ENCODE measurements at places on chromosomes 3 and 15. TPM values are rescaled to one million over a fixed set of nuclear protein-coding genes. Genes with fewer than 3 reads are reported as not detected.

DNA sequence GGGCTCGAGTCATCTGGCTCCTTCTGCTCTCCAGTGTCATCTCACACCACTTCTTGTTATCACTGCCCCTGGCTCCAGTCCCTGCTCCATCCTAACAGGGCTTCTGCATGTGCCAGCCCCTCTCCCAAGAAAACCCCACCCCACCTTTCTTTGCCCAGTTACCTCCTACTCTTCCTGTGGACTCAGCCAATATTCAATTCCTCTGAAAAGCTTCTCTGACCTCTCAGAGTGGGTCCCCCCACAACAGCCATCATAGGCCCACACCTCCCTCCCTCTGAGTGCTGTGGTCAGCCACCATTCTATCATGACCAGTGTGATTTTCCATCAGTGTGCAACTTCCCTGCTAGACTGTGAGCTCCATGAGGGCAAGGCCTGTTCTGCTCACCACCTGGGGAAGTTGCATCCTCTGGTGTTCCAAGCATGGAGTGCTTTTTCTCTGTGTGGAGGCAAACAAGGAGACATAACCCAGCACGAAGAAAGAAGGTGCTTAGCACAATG is 71.6 kb downstream of the ADCY5 start:
- H3K27ac ChIP-seq, result peak overlapping the region; percentile 91
- DNase-seq, result peak; percentile 61
- no peak overlapping the region for H3K4me3 ChIP-seq
- no peaks in the 10 kb centered on the region for H3K27me3 ChIP-seq
- no peaks in the 10 kb centered on the region for H3K4me1 ChIP-seq

GRCh38 chr15:62758126-62758951 is 284.2 kb upstream of the TPM1 start:
- peak overlapping the region; percentile 60 for H3K27ac ChIP-seq
- no peaks in the 10 kb centered on the region for H3K36me3 ChIP-seq
- no peak overlapping the region for H3K4me3 ChIP-seq
- H3K4me1 ChIP-seq, result no peaks in the 10 kb centered on the region
- peak; percentile 84 for DNase-seq

DNA sequence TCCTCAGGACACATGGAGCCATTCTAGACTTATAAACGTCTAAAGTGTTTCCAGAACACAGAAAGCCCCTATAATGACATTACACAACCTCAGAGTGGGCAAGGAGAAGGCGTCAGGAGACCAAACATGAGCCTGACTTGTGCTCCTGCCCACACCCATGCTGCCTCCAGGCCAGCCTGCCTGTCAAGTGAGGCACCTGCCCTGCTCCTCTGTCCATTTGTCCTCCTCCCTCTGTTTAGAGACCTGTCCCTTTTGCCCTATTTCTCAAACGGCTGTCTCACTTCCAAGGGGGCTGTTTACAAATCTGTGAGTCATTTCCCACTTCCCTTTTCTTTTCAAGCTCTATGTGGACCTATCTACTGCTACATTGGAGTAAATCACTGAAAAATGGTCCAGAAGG is 21.0 kb downstream of the ZDHHC3 start:
- no peaks in the 10 kb centered on the region for H3K27me3 ChIP-seq
- peaks cover 15% of the 10 kb centered on the region for H3K36me3 ChIP-seq
- H3K4me1 ChIP-seq, result no peaks in the 10 kb centered on the region

- no peaks in the 10 kb centered on the region for H3K4me1 ChIP-seq
- no peaks in the 10 kb centered on the region for H3K27me3 ChIP-seq
Measured at GRCh38 chr3:112482675-112483074, 16.6 kb downstream of the BTLA start.

GRCh38 chr15:80898040-80898439 is 91.6 kb downstream of the MESD start:
- no peaks in the 10 kb centered on the region for H3K36me3 ChIP-seq
- DNase-seq, result no peak
- H3K4me1 ChIP-seq, result no peaks in the 10 kb centered on the region

DNA sequence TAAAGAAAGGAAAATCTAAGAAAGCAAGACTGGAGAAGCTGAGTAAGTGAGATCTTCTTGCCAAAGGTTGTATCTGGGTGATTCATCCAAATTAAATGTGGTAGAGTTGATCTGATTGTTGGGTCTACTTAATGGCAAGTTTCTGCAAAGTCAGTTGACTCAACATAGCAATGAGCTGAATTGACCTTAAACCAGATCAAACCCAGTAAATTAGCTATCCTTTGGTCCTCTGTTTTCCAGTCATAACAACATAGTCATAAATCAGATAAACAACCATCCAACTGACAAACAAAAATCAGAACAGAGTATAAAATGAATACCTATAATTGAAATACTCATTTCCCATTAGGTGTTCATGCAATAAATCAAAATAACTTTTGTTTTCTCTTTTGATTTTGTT is 142.6 kb upstream of the CFAP20DC start:
- no peaks in the 10 kb centered on the region for H3K36me3 ChIP-seq
- no peaks in the 10 kb centered on the region for H3K4me1 ChIP-seq
- DNase-seq, result no peak
- H3K27ac ChIP-seq, result no peak overlapping the region

- H3K36me3 ChIP-seq, result peaks cover 35% of the 10 kb centered on the region
- peaks cover 3% of the 10 kb centered on the region for H3K4me1 ChIP-seq
- H3K27ac ChIP-seq, result no peak overlapping the region
- H3K27me3 ChIP-seq, result no peaks in the 10 kb centered on the region
Measured at GRCh38 chr15:71892335-71892734, 82.0 kb downstream of the NR2E3 start.

GRCh38 chr15:23648920-23649515 is 1.4 kb upstream of the MAGEL2 start:
- DNase-seq, result no peak
- no peak overlapping the region for H3K27ac ChIP-seq
- no peak overlapping the region for H3K4me3 ChIP-seq
- H3K4me1 ChIP-seq, result no peaks in the 10 kb centered on the region

DNA sequence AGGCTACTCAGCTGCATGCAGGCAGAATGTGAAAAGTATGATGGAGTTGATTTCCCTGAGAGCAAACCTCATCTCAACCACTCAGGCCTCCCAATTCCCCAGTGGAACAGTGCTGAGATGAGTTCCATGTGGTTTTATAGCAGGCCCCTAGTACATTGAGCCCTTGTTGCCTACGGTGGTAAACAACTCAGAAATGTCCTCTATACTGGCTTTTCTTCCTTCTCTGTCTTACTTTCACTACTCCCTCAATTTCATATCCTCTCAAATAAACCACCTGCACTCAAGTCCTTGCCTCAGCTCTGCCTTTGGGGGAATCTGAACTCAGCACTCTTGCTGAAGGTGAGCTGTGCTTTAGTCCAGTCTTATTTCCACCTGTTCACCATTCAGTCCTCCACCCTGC is 399.9 kb downstream of the PDCD6IP start:
- no peaks in the 10 kb centered on the region for H3K27me3 ChIP-seq
- no peak overlapping the region for H3K4me3 ChIP-seq
- no peak overlapping the region for H3K27ac ChIP-seq
- no peak for DNase-seq
- H3K4me1 ChIP-seq, result no peaks in the 10 kb centered on the region
- no peaks in the 10 kb centered on the region for H3K36me3 ChIP-seq

DNA sequence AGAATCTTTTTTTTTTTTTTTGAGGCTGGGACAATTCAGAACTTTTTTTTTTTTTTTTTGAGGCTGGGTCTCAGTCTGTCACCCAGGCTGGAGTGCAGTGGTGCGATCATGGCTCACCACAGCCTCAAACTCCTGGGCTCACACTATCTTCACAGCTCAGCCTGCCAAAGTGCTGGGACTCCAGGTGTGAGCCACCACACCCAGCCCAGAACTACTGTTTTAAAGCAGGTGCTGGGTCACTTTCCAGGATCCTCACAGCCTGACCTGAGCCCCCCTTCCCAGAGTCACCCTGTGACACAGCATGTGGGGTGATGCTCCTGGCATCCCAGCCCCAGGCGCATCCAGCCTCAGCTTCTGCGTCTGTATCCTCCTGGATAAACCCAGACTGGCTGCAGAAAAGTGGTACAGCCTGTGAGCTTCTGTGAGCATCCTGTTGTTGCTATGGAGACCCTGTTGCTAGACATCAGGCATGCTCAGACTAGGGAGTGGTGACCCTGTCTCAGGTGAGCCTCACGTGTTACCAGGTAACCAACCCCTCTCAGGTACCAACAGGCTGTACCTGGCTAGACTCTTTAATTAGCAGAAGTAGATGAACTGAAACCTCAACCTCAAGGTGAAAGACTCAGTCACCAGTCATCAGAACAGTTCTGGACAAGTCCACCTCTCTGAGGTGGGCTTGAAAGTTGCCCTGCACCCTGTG is 15.0 kb downstream of the KLF13 start:
- H3K27me3 ChIP-seq, result no peaks in the 10 kb centered on the region
- H3K4me3 ChIP-seq, result no peak overlapping the region
- peak overlapping the region; percentile 7 for H3K27ac ChIP-seq
- no peaks in the 10 kb centered on the region for H3K36me3 ChIP-seq
- no peak for DNase-seq

DNA sequence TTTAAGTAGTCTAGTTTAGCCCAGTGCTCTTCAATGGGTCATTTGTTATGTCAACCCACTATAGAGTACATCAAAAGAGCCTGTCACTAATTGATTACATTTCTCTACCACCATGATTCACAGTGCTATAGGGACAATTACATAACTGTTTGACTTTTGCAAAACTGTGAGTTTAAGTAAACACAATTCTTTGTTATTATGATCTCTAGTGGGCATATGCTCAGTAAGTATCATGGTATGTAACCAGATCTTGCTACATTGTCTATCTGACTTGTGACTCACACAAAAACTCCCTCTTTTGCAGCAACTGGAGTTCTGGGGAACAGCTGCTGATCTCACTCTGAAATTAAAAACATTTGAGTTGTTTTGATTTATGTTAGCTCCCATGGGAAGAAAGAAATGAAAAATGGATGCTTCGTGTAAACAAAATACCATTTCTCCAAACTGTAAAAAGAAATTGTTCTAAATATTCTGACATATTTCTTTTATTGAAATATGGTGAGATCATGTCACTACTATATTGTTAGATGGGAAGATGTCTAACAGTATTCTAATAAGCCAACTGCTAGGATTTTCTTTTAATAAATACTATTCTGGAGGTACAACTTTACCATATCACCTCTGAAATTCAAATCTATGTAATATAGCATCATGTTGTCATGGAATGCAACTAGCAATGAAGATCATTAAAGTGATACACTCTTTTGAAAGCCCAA is 470.4 kb downstream of the ROBO1 start:
- no peaks in the 10 kb centered on the region for H3K27me3 ChIP-seq
- H3K27ac ChIP-seq, result no peak overlapping the region
- H3K4me3 ChIP-seq, result no peak overlapping the region
- H3K36me3 ChIP-seq, result no peaks in the 10 kb centered on the region

GRCh38 chr3:16910207-16910606 is 25.5 kb downstream of the PLCL2 start:
- DNase-seq, result no peak
- no peaks in the 10 kb centered on the region for H3K36me3 ChIP-seq
- H3K4me3 ChIP-seq, result no peak overlapping the region
- H3K4me1 ChIP-seq, result no peaks in the 10 kb centered on the region
- no peak overlapping the region for H3K27ac ChIP-seq

DNA sequence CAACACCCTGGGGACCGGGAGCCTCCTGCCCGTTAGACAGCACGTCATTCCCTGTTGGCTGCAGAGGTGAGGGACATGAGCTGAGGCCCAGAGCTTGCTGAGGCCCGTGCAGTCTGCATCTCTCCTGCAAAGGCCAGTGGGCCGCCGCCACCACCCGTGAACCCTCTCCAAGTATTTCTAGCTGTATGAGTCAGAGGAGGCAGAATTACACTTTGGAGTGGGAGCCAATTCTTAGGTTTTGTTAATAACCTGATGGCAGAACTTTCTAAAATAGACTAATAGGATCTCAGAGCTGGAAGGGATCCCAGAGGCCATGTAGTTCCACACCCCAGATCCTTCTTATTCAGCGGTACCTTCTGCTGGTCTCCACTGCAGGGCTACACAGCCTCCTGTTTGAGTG is 335.2 kb upstream of the CTDSPL start:
- H3K27ac ChIP-seq, result peak overlapping the region; percentile 73
- peak; percentile 89 for DNase-seq
- H3K27me3 ChIP-seq, result no peaks in the 10 kb centered on the region
- H3K4me3 ChIP-seq, result no peak overlapping the region
- H3K4me1 ChIP-seq, result peaks cover 25% of the 10 kb centered on the region

GRCh38 chr3:134680796-134681521 is 30.1 kb upstream of the KY start:
- no peak overlapping the region for H3K4me3 ChIP-seq
- no peak for DNase-seq
- H3K4me1 ChIP-seq, result no peaks in the 10 kb centered on the region
- no peaks in the 10 kb centered on the region for H3K27me3 ChIP-seq
- no peaks in the 10 kb centered on the region for H3K36me3 ChIP-seq

DNA sequence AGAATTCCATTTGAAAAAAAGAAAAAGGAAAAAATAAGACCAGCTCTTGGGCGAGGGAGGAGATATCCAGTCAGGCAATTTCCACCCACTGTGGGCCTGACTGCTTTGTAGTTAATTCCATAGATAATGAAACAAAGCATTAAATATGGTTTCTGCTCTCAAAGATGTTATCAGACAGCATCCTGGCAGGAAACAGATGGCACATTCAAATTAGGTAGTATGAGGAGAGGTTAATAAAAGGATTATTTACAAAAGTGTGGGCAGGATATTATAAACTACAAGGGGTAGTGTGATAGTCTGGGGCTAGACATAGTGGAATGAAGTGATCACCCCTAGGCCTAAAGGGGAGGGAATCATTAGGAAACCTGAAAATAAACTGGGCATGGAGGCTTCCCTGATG is 193.2 kb downstream of the CLSTN2 start:
- H3K36me3 ChIP-seq, result no peaks in the 10 kb centered on the region
- no peak overlapping the region for H3K27ac ChIP-seq

GRCh38 chr3:13231781-13232666 is 158.8 kb upstream of the IQSEC1 start:
- no peak overlapping the region for H3K4me3 ChIP-seq
- H3K4me1 ChIP-seq, result no peaks in the 10 kb centered on the region
- DNase-seq, result no peak
- no peaks in the 10 kb centered on the region for H3K27me3 ChIP-seq
- no peaks in the 10 kb centered on the region for H3K36me3 ChIP-seq
- no peak overlapping the region for H3K27ac ChIP-seq

Gene EXD1
- polyA plus RNA-seq, result 0.03 TPM

Gene GOLGA6L10
- 0.60 TPM for polyA plus RNA-seq

Gene NR2C2
- polyA plus RNA-seq, result 14.1 TPM

Gene NAALADL2
- 2.3 TPM for polyA plus RNA-seq

Gene SUMF1
- 8.4 TPM for polyA plus RNA-seq

Gene CLEC3B
- polyA plus RNA-seq, result 35.3 TPM

Gene CD96
- polyA plus RNA-seq, result 8.2 TPM

Gene AGBL1
- polyA plus RNA-seq, result not detected

Gene RNU5B-1
- not detected for polyA plus RNA-seq

Gene CPB1
- polyA plus RNA-seq, result 0.22 TPM

Gene EPHB1
- 0.29 TPM for polyA plus RNA-seq

Gene RHOV
- 4.8 TPM for polyA plus RNA-seq

Gene ANKRD63
- polyA plus RNA-seq, result not detected

Data from sigmoid colon (tissue), 7 donors.